ENCODE measurements at places on chromosomes 7 and 10. TPM values are rescaled to one million over a fixed set of nuclear protein-coding genes. Genes with fewer than 3 reads are reported as not detected.

Gene TRIL
- total RNA-seq: 0.44 TPM

Gene MOGAT3
- total RNA-seq: not detected

Gene PTN
- total RNA-seq: not detected

Gene CPA1
- not detected for total RNA-seq

Gene ZNF33A
- total RNA-seq: 29.8 TPM

Gene VWA2
- not detected for total RNA-seq

Gene WDR86
- total RNA-seq: not detected

Gene IKZF1
- total RNA-seq: 537 TPM

Gene DNTT
- not detected for total RNA-seq

Gene CRYGN
- total RNA-seq: not detected

Gene ARL5B
- total RNA-seq: 13.2 TPM

Gene HOXA7
- not detected for total RNA-seq

Gene OR2A7
- 3.9 TPM for total RNA-seq

Gene ANKRD30A
- total RNA-seq: not detected

Gene SUN3
- total RNA-seq: not detected

Gene ANKRD22
- 0.42 TPM for total RNA-seq

Gene TMEM139
- total RNA-seq: 1.0 TPM

Gene SMNDC1
- 44.1 TPM for total RNA-seq

Gene ELAPOR2
- 4.4 TPM for total RNA-seq

Gene AGMO
- total RNA-seq: not detected

Gene MMD2
- total RNA-seq: not detected

Gene TBRG4
- 113 TPM for total RNA-seq

Gene LIPK
- total RNA-seq: not detected

Gene SPDYE11
- not detected for total RNA-seq

Gene LRRD1
- not detected for total RNA-seq

Gene BAZ1B
- 89.0 TPM for total RNA-seq

Gene GPR26
- total RNA-seq: not detected

Gene HKDC1
- 3.7 TPM for total RNA-seq

Gene BMS1
- total RNA-seq: 20.7 TPM

Gene SLC13A1
- not detected for total RNA-seq

Gene AOAH
- total RNA-seq: 20.8 TPM

Gene MKX
- total RNA-seq: 0.17 TPM

Data from T-helper 1 cell treated with Interleukin-12 subunit alpha and Interleukin-12 subunit beta and Interleukin-4 antibody, amounts not matched to agents 30 ng/mL and 1 ng/mL, for 36 hours (primary cell).